Lung microvascular endothelial cell (primary cell): ENCODE measurements at places on chromosomes 1 and 21.

- no peak for DNase-seq
Observed at GRCh38 chr1:119225831-119226230, 85.4 kb upstream of the WARS2 start.

GRCh38 chr1:92585831-92586230, 99.1 kb upstream of the GFI1 start:
- DNase-seq = no peak

- DNase-seq = no peak
Observed at GRCh38 chr1:94672934-94673333, 131.4 kb upstream of the F3 start.

DNA sequence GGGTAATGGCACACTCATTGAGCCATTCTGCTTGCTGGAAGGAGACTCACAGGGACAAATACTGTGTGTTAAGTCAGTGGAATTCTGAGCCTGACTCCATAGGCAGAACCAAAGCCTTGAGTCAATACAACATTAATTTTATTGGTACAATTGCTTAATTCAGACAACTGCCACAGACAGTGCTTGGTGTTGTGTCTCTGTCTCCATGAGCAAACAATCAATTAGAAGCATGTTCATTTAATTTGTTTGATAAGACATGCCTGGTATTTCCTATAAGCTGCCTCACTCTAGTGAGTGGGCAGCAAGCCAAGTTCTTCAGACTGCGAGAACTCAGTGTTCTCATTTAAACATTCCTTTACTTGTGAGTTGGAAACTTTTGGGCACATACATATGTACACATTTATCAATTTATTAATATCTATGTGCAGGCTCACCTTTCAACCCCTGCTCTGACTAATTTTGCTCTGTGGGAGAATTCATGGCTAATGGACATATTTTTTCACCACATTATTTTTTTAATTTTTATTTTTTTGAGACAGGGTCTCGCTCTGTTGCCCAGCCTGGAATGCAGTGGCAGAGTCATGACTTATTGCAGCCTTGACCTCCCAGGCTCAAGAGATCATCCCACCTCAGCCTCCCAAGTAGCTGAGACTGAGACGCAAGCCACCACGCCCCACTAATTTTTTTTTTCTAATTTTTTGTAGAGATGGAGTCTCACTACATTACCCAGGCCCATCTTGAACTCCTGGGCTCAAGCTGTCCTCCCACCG, 4.5 kb upstream of the SRSF10 start:
- peak; percentile 84 for DNase-seq

DNA sequence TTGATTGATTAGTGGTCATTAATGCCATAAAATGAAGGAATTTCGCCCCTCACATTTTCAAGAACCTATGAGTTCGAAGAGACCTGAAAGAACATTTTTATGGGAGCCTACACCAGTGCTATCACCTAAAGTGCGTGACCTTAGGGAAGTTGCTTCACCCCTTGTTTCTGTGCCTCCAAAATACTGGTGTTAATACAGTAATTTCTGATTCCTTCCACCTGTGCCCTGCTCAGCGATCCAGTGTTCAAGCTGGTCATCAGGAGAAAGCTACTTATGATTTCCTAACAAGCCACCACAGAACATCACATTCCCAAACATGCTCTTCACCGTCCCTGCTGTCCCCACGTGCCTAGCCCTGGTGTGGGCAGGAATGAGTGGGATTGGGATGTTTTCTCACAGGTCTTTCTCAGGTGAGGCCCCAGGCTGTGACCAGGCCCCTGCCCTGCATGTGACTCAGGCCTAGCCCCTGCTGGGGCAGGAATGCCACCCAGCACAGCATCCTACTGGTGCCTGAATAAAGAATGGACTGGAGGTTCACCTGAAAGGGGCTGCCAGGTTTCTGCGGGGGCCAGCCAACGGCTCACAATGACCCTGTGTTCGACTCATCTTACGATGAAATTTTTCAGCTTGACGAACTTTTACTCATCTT, 60.3 kb downstream of the CD247 start:
- DNase-seq = no peak

DNA sequence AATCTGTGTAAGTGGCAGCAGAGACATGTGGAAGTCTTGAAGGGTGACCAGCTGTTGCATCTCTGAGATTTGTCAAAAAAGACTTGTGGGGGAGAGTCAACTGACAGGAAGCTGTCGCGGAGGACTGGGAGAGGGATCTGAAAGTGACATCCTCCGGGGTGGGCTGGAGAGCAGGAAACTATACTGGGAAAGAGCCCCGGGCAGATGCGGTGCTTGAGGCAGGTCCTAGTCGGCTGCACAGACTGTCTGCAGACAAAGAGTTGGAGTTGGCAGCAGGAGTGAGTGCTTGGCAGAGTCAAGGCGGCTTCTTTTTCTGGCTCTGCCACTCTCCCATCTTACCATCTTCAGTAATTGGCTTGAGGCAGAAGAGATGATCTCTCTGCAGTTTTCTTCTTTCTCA, 294.0 kb upstream of the C1orf87 start:
- DNase-seq = no peak

DNA sequence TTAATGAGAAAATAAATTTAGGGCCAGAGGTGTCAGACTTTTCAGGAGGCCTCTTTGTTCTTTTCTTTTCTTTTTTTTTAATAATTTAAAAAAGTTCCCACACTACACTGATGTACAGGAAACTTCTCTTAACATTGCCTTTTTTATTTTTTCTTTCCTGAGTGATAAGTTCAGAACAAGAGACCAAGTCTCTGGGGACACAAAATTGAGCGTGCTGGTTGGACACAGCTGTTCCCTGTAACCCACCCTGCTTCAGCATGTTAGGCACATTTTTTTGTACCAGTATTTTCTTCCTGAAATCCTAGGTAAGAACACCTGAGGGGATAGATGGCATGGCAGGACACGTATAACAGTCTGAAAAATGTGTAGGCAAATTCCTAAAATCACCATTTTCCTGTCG, 50.1 kb downstream of the PBX1 start:
- no peak for DNase-seq

- no peak for DNase-seq
Observed at GRCh38 chr21:34703571-34703970, 34.8 kb downstream of the CLIC6 start.

DNA sequence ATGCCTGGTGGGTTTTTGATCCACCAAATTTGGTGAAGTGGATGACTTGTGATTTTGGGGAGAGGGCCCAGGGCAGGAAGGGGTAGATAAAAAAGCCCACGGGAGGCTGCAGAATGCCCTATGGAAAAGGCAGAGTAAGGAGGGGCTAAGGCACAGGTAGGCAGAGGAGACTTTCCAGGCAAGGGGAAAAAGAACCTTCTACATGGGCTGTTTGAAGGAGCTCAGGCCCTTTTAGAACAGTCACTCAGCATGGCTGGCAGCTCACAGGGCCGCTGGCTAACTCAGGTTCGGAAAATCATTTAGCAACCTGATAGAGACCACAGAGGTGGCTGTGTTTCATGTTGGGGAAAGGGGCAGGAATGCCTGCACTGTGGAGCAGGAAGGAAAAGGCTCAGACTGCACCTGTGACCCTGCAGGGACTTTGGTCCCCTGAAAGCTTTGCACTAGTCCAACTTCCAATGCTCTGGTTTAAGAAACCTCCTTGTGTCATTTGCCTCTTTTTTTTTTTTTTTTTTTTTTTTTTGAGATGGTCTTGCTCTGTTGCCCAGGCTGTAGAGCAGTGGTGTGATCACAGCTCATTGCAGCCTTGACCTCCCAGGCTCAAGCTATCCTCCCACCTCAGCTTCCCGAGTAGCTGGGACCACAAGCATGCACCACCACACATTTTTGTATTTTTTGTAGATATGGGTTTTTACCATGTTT, 58.5 kb upstream of the ENAH start:
- no peak for DNase-seq

GRCh38 chr1:157219182-157219581, 81.0 kb upstream of the ETV3 start:
- DNase-seq = no peak

DNA sequence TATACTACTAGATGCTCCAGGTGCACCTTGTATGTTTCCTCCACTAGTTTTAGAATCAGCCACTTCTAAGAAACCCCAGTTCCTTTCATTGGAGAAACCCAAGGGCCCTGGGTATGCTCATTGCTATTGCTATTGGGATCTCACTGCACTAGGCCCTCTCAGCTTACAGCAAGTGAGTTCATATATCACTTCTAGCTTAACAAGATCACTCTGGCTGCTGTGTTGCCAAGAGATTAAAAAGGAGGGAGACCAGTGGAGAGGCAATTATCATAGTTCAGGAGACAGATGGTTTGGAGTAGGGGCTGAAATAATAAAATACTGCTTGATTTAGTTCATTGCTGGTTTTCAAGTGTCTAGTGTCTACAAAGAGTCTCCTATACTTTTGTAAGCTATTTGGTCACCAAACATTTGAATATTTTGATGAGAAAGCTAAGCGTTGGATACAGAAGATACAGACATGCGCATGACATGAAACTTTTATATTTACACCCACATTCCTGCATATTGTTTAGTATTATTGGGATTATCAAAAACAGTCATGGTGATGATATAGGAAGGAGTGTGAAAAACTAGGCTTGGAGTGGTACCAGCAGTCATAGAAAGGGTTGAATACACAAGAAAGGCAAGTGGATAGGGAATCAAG, 671.9 kb downstream of the ADGRL2 start:
- no peak for DNase-seq

DNA sequence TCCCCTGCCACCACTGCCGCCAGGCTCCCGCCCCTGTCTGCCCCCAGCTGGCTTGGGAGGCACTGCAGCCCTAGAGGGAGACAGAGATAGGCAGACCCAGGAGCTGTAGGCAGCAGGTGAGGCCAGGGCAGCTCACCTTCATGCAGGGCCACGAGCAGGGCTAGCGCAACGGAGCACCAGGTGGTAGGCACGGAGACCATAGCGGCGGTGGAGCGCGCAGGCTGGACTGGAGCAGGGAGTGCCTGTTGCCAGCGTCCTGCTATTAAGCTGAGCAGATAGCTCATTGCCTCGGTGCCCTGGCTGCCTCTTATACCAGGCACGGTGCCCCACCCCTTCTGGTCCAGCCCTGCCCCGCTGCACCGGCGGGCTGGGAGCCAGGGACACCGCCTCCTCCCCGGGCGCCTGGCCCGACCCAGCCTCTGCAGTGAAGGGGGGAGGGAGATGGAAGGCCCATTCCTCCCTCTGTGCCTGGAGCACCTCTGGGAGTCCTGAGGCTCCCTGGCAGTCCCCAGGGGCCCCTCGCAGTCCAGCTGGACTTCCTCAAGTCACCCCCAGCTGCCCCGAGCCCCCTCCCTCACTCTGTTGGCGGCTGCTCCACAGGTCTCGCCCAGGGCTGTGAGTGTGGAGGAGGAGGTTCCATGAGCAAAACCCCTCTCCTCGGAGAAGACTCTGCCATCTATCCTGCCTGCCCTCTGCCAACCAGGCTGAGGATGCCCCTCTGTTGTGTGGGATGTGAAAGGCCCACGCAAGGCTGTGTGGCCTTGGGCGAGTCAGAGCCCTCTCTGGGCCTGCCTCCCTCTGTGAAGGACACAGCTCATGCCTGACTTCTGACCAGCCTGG, at the start of gene EDN2:
EDN2 (minus strand) TSS at position 282 of the 840 bp plus-strand sequence; CDS start at position 200, 82 bp downstream.
- no peak for DNase-seq

GRCh38 chr1:22575532-22576149, 12.4 kb downstream of the EPHA8 start:
- DNase-seq = no peak

DNA sequence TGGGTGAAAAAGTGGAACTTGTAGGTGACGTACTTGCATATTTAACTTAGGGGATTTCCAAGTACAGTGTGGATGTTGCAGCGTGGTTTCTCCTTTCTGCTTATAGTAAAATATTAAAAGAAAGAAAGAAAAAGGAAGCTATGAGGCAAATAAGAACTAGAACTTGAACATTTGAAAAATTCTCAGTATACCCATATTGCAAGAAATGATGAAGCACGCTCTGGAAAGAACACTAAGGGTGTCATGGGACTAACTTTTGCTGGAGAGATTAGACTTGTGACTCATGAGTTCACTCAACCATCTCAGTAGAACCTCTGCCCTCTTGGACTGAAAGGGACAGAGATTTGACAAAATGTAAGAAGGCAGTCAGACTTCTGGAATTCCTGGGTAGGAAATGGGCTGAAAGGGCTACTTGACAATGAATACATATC, 704.5 kb upstream of the ADGRL4 start:
- no peak for DNase-seq

DNA sequence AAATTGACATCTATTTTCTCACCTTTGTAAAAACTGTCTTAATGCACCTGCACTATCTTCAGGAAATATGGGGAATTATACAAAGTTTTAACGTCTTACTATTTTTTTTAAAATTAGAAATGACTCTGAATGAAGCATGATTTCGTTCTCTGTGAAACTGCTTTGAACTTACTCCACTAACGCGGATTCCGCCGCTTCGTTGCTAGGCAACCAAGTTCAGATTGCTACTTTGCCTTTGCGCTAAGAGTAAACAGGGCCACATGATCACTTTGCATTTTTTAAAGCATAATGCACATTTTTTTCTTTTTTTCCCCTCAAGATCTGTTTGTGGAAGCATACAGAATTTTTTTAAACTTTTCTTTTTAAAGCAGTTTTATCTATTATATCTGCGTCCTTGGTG, 690.5 kb downstream of the BRINP3 start:
- DNase-seq = no peak

GRCh38 chr1:55313903-55314302, 98.7 kb upstream of the USP24 start:
- DNase-seq = no peak

- no peak for DNase-seq
Observed at GRCh38 chr1:244887281-244887680, 22.9 kb upstream of the HNRNPU start.

DNA sequence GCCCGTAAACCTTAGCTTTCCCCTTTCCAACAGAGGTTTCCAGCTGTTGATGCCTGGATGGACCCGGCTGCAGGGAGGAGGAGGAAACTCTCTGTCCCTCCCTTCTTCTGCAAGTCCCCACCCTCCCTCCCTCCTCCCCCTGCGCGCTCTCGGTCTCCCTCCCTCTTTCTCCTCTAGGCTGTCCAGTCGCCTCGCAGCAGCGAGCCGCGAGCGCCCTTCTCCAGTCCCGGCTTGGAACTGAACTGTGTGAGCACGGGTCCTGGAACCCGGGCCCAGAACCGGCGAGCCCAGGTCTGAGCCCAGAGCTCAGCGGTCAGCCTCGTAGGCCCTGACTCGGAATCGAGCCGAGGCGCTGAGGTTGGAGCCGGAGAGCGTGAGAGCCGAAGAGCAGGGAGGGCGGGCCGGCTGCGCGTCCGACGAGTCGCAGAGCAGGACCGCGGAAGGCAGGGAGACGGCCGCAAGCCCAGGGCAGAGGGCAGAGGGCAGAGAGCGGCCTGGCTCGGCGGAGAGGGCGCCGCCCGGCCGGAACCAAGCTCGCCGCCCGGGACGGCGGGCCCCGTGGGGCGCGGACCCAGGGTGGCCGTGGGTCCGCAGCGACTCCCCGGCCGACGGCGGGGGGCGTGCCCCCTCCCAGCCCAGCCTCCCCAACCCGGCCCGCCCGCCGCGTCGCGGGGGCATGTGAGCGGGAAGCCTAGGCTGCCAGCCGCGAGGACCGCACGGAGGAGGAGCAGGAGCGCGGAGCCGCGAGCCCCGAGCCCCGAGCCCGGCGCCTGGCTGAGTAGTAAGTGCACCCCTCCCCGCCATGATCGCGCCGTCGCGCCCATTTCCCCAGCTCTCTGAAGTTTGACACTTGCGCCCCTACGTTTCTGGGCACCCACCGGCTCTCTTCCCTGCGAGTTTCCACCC, at the start of gene SOX13:
SOX13 (plus strand) TSS at position 185 of the 906 bp plus-strand sequence. CDS start 39,801 bp downstream, outside the sequence.
- DNase-seq = peak; percentile 89

- no peak for DNase-seq
Observed at GRCh38 chr21:42559326-42559725, 45.7 kb downstream of the SLC37A1 start.
